ENCODE measurements at places on chromosomes 6 and 20.

GRCh38 chr6:125114248-125114858 lies 39.2 kb upstream of the TPD52L1 start:
- DNase-seq = peak; percentile 63

DNA sequence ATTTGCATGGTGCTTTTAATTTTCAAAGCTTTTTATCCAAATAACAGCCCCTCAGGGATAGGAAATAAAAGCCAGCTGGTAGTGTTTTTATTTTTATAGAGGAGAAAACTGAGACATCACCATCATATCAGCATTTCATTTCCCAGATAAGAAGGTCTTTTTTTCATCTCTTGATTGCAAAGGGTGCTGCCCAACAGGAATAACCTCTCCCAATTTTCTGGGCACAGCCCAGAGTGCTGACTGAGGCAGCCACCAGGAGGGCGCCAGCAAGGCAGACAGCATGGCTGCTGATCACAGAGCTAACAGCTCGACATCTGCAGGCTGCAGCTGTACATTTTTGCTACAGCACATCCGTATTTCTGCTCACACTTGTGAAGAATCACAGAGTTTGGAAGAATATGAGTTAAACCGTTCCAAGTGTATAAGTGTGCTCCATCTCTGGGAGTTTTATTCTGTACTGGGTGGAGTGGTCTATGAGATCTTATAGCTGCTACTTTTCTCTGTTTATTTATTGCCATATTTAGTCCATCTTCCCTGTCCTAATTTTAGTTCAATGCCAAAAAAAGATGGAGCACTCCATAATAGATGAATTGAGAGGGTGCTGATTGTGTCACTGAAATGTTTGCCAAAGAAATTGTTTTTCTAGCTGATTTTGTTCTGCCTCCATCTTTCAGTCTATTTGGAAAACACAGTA lies 85.5 kb upstream of the C20orf144 start:
- no peak for DNase-seq

DNA sequence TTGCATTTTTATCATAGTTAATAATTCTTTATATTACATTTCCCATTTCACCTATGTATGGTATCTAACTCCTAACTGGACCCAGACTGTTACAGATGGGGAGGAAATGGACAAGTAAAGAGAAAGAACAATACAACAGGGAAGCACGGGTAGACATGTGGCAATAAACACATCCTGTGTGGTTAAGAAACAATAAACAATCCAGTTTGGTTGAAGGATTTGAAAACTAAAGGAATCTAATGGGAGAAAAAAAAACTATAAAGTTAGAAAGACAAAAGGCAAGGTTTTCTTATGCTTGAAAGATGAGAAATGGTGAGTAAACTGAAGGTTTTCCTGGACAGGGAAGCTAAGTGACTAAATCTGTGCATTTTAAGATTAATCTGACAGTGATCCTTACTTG lies 34.9 kb upstream of the ALDH8A1 start:
- DNase-seq = no peak

- no peak for DNase-seq
Measured at GRCh38 chr6:85678026-85678601, 35.4 kb upstream of the SYNCRIP start.

- no peak for DNase-seq
Measured at GRCh38 chr6:116016846-116017545, 43.7 kb downstream of the FRK start.
